ENCODE measurements at places on chromosomes 6 and 20.

GRCh38 chr6:7910298-7910653, 312 bp downstream of the TXNDC5 start:
- DNase-seq: no peak

- no peak for DNase-seq
Observed at GRCh38 chr6:28558629-28559028, 32.9 kb downstream of the GPX5 start.

DNA sequence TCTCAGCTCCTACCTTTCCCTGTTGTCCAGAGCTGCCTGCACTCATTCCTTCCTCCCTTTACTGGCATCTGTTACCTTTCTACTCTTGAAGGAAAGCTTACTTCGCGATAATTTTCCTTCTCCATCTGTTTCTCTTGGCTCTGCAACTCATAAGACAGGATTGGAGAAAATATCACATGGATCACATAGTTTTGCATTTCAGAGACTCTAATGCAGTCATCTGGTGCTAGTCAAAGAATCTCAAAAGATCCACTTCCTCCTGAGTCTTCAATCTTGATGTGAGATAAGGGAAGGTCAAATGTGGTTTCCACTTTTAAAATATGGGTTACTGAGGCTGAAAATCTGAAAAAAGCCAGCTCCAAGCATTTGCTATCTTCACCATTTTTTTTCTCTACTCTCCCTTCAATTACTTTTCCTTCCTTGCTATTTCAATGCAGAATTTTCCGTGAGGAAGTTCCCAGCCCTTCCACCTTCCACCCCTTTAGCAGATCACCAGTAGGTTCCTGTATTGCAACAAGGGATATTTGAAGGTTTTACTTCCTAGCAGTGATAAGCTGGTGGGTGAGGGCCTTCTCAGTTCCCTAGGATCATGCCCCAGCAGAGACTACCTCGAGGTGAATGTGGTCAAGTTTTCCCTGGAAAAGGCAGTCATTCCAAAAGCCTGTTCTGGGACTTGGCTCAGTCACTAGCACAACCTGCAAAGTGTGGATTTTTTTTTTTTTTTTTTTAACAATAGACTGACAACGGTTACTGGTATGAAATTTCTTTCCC, 62.8 kb upstream of the LRRC1 start:
- no peak for DNase-seq

DNA sequence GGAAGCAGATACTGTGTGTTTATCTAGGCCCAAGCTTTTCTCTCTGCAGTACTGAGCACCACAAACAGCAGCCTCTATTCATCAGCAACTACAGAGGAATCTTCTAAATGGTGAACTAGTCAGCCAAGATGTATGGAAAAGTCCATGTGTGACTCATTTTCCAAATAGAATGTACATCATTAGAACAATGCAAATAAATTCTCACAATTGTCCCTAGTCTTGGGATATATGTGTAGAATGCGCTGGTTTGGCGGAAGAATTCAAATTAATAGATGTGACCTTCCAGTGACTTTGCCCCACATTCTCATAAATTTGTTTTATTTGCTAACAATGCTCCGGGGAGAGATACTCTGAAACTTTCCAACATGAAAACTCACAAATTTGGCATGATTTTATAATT, 436.2 kb downstream of the CBLN4 start:
- no peak for DNase-seq

GRCh38 chr6:3481640-3482039, 24.8 kb upstream of the SLC22A23 start:
- no peak for DNase-seq

GRCh38 chr20:59400708-59401107, 100.3 kb downstream of the EDN3 start:
- no peak for DNase-seq
